ENCODE measurements at places on chromosomes 3 and 15.
A peak's percentile ranks its signal among the peaks of the same experiment; 100 is the strongest.

DNA sequence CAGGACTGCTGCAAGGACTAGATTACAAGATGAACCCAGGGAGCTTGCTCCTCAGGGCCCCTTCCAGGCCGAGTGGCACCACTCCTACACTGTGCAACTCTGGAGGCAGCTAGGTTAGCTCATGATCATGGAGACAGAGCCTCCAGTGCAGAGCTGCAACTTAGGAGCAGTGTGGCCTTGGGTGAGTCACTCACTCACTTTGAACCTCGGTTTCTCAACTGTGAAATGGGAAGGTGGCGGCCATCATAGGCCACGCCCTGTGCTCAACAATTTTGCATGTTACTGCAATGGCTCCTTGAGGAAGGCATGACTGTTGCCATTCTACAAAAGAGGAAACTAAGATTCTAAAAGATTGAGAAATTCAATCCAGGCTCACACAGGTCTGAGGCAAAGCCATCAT, 11.2 kb upstream of the CXCR6 start:
- DNase-seq = peak; percentile 74

- DNase-seq = no peak
Observed at GRCh38 chr3:23710555-23710954, 95.2 kb upstream of the UBE2E1 start.

- DNase-seq = no peak
Observed at GRCh38 chr3:69825446-69825845, 86.2 kb downstream of the MITF start.

DNA sequence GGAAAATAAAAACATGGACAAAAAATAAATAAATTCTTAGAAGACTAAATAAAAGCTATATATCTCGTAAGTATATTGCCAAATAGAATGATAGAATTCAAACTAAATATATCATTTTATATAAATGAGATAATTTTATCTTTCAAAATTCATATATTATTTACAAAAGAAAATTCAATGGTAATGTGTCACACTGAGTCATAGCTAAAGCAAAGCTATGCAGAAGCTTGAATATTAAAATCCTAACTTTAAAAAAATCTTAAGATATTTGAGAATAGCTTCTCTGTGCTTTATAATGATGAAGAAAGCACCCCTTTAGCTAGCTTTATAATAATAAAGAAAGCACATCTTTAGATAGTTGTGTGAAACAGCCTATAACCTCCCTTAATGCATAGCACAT, 1010.8 kb downstream of the OTOL1 start:
- DNase-seq = no peak

DNA sequence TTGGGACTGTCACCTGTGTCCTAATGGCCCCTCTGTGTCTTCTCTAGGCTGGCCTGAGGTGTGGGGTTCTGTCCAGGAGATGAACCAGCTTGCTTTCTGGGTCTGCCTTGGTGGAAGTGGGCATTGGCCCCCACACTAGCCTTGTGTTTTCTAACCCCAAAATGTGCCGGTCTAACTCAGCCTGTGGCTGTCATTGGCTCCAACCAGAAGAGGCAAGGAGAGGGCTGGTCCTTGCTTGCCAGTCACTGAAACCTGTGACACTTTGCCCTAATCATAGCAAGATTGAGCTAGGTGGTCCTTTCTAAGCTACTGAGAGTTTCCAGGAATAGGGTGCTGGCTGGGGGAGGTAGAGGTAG, 2.2 kb downstream of the C15orf39 start:
- DNase-seq = no peak

- DNase-seq = no peak
Observed at GRCh38 chr3:110123946-110124345, 786.6 kb upstream of the DPPA4 start.

DNA sequence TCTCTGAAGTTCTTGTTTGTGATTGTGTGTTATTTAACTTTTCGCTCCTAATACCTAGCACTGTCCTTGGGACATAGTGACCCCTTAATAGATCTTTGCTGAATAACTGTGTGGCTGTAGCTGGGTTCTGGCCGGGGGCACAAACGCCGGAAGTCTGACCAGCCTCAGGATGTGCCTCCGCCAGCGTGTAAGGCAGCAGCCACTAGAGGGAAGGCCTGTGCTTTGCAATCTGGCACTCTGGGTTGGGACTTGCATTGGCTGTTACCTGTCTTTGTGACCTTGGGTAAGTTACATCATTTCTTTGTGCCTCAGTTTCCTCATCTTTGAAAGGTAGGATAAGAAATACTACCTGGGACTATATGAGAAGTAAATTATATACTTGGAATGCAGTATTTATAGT, 158.7 kb downstream of the GHSR start:
- peak; percentile 83 for DNase-seq

GRCh38 chr3:187041362-187042307, 97.7 kb downstream of the RPL39L start:
- DNase-seq = no peak

DNA sequence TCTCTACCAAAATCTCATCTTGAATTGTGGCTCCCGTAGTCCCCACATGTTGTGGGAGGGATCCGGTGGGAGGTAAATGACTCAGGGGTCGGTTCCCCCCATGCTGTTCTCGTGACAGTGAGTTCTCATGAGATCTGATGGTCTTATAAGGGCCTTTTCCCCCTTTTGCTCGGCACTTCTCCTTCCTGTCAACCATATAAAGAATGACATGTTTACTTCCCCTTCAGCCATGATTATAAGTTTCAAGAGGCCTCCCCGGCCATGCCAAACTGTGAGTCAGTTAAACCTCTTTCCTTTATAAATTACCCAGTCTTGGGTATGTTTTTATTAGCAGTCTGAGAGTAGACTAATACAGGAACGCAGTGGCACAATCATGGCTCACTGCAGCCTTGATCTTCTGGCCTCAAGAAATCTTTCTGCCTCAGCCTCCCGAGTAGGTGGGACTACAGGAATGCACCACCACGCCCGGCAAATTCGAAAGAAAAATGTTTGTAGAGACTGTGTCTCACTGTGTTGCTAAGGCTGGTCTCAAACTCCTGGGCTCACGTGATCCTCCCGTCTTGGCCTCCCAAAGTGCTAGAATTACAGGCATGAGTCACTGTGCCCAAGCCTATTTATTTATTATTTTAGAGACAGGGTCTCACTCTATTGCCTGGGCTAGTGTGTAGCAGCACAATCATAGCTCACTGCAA, 101.0 kb downstream of the ATP10A start:
- no peak for DNase-seq

DNA sequence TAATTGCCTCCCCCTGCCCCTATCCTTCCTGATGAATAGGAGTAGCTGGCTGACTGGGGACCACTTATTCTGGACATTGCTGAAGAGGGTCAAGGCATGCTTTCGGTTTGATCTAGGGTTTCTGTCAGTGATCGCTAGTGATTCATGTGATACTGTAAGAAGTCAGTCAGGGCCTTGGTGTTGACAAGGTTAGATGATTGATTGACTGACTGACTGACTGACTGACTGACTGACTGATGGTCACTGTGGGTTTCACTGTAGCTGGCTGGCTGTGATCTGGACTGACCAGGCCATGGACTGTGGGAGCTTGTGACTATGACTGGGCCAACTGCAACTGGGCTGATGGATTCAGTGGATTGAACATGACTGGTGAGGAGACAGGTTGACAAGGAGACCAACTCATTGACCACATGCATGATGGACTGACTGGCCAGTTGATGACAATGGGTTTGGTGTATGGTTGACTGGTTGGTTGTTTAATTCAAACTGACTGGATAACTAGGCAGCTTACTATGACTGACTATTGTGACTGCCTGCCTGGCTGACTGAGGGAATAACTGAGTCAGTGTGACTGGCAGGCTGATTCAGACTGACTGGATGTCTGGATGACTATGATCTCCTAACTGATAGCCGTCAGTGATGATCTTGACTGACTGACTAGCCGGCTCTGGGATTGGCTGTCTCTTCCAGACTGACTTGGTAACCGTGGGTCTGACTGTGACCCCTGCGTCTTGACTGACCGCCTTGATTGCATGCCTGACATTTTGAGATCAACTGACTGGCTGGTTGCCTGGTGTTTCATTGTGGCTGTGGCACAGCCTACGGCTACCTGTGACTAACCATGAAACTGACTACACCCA, 509.9 kb downstream of the SHQ1 start:
- DNase-seq = no peak

GRCh38 chr3:138712086-138712485, 103.5 kb downstream of the FAIM start:
- no peak for DNase-seq

DNA sequence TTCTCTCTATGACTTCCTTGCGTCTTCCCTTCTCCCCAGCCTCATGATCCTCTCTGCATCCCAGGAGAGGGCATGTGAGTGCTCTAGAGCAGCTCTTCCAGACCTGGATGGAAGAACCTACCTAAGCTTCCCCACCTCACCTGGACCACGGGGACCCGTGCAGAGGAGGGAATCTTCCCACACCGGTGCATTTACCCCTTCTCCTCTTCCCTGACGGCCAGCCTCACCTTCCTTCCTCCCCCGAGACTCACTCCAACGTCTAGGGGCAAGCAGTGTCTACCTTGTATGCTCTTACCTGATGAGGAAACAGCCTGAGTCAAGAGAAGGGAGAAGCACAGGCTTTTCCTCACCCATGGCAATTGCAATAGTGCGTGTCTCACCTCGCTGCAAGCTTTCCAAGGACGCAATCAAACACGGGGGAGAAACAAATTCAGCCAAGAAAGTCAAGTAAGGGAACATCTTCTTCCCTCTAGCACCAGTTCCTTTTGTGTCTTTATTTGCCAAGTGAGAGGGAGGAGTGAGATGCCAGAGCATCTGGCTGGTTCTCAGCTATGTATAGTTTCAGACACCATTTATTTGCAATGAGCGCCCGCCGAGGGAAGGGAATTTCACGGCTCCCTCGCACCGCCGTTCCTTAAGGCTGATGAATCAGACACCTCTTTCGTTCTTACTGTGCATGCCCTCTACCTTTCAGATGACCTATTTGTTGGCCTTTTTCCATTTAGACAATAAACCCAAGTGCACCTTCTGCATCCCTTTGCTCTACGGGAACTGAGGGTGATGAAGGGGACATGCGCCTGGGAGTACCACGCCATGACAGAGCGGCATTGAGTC, 1.8 kb upstream of the CCR9 start:
- DNase-seq = no peak

GRCh38 chr3:195566797-195567196, 16.9 kb downstream of the APOD start:
- DNase-seq = no peak

- no peak for DNase-seq
Observed at GRCh38 chr3:132874701-132875100, 152.5 kb upstream of the NPHP3 start.

DNA sequence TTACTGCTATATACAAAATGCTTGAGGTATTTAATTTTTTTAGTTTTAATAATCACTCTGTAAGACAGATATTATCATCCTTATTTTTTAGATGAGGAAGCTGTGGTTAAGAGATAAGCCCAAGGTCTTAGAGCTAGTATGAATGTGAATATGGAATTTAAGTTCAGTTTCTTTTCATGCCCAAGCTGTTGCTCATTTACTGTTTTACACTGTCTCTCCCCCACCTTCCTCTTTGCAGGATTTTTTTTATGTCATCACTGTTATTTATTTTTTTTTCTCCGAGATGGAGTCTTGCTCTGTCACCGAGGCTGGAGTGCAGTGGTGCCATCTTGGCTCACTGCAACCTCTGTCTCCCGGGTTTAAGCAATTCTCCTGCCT, 22.5 kb downstream of the MAP2K5 start:
- DNase-seq = no peak

DNA sequence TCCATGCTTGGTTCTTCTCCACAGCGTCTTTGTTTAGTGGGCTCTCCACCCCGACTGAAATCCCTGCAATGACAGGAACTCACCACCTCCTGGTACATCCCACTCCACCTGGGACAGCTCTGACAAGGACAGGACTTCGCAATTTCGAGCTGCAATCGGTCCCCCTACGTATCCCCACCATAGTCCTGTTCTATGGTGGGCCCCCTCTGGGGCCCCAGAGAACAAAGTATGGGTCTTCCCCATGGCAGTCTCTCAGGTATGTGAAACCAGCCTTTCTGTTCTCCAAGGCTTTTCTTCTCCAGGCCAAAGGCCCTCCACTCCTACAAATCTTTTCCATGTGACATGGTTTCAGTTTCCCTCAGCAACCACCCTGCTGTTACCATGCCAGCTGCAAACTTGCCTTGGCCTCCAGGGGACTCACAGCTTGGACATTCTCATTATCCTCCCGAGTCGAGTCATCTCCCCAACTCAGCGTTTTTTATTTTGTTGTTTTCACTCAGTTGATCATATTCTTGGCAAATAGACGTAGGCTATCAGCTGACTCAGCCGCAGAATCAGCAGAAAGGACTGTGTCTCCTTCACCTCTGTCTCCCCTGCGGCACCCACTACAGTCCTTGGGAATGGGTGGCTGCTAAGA, 233.3 kb downstream of the OPA1 start:
- no peak for DNase-seq

DNA sequence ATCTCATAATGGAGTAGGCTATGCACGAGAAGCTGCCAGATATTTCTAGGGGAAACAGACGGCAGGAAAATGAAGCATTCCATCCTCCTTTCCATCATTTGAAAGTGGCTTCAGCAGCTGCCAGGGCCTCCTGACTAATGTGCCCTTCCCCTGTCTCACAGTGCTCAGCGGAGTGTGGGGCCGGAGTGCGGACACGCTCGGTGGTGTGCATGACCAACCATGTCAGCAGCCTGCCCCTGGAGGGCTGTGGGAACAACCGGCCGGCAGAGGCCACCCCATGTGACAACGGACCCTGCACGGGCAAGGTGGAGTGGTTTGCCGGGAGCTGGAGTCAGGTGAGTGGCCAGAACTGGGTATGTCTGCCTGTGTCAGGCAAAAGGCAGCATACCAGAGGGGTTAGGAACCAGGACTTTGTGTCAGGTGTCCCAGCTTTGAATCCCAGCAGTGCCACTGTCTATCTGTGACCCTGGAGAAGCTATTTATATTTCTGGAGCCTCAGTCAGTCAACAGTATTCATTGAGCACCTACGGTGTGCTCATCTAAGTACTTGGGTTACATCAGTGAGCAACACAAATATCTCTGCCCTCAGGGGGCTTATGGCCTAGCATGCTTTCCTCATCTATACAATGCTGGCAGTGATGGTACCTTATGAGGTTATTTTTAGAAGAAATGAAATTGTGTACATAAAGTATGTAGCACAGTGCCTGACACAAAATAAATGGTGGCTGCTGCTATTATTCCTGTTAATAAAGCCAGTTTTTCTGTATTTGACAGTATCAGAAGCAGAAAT, 52.4 kb upstream of the NR2E3 start:
- no peak for DNase-seq

Measured in cardiac septum (tissue), 1 donor.